CD4-positive, alpha-beta memory T cell (primary cell): ENCODE measurements at places on chromosomes 16 and 17.

- peak; percentile 48 for DNase-seq
Observed at GRCh38 chr17:79042421-79043190, 18.6 kb downstream of the C1QTNF1 start.

- no peak for DNase-seq
Observed at GRCh38 chr17:57577751-57578607, 167.1 kb downstream of the CCDC182 start.

- no peak for DNase-seq
Observed at GRCh38 chr16:48158296-48158695, 2.5 kb upstream of the ABCC12 start.

- DNase-seq = no peak
Observed at GRCh38 chr16:82955741-82956348, 329.1 kb downstream of the CDH13 start.

DNA sequence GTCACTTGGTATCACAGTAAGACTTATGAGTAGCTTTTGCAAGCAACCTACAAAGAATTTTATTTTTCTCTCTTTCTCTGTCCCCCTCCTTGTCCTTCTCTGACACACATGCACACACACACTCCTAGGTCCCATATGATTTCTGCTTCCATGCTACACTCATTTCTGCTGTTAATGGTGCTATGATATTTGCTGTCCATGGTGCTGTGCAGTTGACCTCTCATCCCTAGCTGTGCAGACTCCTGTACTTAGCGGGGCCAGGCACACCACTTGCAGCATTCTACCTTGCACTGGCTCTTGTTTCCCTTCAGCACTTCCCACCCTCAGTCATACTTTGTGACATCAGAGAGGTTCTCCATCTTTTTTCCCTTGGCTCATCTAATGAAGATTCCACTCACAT is 158.9 kb upstream of the CNTNAP4 start:
- DNase-seq = no peak

DNA sequence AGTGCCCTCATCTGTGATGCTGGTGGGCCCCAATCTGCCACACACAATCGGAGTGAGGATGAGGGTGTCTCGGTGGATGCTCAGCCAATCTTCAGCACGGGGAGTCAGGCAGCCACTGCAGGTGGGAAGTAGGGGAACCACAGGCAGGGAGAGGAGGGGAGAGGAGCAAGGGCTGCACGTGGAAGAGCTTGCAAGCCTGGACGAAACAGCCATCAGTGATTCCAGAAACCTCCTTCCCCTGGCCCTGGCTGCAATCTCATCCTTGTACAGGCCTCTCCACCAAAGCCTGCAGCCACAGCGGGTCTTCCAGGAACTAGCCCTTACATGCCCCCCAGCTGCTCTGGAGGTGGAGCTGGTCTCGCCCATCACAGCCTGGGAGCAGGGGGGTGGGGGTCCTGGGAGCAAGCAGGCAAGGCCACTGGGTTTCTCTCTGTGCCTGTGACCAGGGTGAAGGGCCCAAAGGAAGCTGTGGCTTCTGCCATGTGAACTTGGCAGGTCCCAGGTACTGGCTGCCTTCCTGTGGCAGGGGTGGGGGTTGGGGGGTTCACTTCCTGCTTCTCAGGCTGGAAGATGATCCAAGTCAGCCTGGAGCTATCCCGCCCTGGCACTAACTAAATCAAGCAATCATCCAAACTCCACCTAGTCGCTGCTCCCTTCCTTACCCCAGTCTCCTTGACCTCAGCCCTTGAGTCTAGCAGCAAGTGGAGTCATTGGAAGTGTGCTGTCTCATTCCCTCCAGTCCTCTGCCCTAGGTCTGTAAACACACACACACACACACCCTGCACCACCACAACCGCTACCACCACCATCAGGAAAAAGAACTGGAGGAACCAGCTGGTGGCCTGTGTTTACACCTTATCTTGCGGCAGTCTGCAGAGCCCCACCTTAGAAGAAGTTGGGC is 29.4 kb upstream of the MLKL start:
- no peak for DNase-seq

- no peak for DNase-seq
Observed at GRCh38 chr17:39393736-39394135, 7.7 kb downstream of the FBXL20 start.

GRCh38 chr17:50774225-50774803 is 7.0 kb upstream of the ANKRD40CL start:
- DNase-seq = no peak

DNA sequence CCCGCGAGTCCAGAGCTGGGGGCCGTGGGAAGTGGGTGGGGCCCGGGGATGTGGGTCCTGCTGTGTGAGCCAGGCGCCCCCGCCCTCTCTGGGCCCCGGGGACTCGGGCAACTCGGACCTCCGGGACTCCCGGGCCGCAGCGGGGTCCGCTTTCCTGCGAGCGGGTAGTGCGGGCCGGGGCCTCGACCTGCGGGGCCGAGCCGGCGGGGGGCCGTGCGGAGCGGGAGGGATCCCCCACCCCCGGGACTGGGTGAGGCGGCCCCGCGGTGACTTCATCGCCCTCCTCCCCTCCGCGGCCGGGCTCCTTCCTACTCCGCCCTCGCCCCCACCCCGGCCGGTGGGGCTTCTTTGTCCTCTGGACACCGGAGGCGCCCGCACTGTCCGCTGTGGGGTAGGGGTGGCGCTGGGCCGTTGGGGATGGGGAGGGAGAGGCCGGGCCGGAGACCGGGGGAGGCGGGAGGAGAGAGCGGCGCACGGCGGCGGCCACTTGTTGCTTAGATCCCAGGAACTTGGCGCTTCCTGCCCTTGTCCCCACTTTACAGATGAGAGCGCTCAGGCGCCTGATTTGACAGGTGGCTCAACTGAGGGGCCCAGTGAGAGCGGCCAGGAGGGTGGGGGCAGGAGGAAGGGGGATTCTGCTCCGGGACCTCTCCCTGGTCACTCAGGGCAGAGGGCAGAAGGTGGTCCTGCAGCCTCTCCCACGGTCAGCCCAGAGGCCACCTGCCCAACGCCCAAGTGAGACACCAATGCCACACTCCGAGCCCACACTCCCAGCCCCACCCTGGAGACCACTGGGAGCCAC is 874 bp downstream of the CMTM3 start:
- peak; percentile 35 for DNase-seq

DNA sequence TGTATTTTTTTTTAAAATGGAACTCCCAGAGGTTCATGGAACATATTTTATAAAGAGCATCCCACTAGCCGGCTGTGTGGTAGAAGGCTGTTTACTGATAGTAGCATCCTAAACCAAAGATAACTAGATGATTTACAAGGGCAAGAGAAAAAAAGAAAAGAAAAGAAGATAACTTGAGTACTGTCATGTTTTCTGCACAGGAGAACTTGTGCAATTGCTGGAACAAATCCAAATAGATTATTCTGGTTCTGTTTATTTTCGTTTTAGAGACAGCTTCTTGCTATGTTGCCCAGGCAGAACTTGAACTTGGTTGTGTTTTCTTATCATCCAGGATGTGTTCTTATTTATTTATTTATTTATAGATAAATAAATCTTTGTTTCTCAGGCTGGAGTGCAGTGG is 20.9 kb upstream of the PPM1D start:
- DNase-seq = no peak

DNA sequence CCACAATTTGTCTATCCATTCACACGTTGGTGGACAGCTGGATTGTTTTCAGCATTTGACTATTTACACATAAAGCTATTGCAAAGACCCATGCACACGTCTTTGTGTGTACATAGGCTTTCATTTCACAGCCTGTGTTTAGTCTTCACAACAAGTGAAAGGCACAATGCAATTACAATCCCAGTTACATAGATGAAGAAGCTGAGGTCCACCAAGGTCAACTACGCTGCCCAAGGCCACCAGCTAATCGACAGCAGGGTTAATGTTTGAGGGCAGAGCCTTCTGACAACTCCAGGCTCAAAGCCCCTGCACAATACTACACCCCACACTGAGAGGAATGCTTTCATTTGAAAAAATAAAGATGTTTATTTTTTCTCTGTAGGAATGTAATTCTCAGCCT is 93.6 kb upstream of the CDH13 start:
- DNase-seq = no peak

GRCh38 chr16:70151391-70151790 is 22.2 kb upstream of the CLEC18C start:
- no peak for DNase-seq

DNA sequence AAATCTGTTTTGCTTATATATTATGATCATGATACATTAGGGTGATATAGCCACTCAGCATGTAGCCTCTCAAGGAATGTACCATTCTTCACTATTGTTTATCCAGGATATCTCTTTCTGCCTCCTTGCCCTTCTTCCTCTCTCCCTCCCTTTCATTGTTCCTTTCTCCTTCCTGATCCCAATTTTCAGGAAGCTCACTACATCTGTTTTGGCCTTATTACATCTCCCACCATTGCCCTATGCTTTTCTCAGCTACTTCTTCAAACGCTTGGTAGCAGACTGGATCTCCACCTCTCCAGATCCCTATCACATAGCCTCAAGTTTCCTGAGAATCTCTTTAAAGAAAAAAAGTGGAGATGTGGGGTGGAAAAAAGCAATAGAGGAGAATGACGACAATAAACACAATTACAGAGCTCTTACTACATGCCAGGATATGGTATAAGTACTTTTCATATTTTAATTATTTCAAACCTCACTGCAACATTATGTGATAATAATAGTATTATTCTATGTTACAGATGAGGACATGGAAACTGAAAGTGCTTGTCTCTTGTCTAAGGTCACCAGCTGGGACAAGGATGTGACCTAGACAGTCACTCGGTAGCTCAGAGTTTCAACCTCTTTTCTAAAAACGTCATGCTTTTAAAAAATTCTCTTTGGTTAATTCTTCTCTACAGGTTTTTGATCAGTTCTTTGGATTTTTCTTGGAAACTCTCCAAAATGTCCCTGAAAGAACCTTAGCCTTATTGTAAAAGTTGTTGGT is 959.1 kb downstream of the CDH11 start:
- no peak for DNase-seq

- DNase-seq = peak; percentile 93
Observed at GRCh38 chr17:8119581-8120519, 1.5 kb upstream of the ALOXE3 start.

DNA sequence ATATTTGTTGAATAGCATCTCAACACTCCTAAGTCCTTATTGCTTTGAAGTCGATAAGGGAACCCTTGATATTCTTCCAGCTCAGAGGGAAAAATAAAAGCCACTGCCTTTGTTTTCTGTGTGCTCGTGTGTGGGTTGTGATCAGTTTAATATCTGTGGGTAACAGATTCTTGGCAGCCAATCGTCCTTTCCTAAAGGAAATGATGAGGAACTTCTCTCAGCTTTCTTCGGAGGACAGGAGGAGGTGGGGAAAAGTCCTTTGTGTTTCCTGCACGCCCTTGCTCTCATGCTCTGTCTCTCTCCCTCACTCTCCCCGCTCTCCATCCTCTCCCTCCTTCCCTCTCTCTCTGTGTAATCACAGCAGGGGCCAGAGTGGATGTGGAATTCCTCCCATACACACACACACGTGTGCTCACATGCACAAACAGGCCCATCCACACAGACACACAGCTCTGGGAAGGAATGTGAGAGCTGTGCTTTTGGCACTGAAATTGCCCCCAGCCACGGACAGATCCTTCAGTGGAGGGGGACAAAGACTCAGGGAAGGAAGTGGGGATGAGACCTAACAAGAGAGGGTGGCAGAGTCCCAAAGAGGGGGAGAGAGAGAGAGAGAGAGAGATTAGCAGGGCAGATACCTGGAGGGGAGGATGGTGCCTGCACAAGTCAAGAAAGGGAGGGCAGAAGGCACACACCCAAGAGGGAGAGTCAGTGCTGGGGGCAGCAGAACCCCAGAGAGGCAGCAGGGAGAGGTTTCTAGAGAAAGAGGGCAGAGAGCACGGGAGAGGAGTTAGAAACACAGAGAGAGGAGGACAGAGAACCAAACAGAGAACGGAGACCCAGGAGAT is 83.5 kb upstream of the PLCG2 start:
- DNase-seq = no peak

DNA sequence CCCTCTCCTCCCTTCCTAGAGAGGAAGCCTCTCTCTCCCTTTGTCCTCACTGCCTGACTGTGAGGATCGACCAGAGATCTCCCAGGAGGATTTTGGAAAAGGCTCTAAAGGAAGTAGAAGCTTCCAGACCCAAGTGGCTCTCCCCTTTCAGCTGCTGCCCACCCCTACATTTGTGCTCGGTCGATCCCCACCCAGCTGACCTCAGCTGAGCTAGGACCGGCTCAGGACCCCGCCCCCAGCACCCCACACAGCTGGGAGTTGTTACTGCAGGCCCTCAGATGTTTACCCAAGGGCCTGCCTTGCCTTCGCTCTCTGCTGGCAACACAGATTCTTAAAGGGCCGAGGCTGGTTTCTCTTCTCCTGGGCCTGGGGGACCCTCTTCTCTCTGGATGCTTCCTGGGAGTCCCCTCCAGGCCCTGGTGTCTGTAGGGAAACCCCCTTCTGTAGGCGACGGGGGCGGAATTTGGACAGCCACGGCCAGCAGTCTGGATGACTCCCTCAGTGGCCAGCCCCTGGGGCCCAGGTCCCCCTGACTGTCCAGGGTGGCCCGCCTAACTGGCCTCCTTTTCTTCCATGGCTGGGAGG is 26.9 kb upstream of the TIMP2 start:
- no peak for DNase-seq

DNA sequence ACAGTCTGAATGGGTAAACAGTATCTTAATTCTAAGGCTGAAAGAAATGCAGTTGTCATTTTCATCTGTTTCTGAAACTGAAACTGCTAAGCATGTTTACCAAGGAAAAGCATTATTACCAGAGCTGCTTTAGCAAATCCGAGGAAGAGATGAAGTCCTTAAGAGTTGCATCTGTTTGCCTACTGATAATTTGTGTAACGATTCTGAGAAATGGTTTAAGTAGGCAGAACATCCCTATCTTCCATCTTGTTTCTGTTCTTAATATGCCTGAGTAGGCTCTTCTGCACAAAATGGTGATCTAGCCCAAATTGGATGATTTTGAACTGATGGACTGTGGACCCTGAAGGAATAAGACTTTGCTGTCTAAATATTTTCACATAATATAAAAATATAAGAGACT is 34.9 kb downstream of the NUP93 start:
- no peak for DNase-seq

- no peak for DNase-seq
Observed at GRCh38 chr17:57357392-57357784, 101.1 kb downstream of the MSI2 start.

GRCh38 chr17:58529275-58529674 is 14.8 kb upstream of the MTMR4 start:
- DNase-seq = no peak

DNA sequence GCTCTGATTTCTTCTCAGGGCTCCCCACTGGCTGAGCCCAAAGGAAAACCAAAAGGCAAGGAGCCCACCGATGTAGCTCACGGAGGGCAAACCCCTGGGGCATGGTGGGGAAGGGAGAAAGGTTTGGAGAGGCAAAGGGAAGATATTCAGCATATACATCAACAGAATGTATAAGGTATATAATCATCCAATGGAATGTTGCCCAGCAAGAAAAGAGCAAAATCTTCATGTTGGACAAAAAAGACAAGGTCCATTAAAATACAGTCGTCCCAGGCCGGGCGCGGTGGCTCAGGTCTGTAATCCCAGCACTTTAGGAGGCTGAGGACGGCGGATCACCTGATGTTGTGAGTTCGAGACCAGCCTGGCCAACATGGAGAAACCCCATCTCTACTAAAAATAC is 1.6 kb downstream of the CPPED1 start:
- DNase-seq = no peak
